Activated naive CD8-positive, alpha-beta T cell treated with anti-CD3 and anti-CD28 coated beads for 36 hours (primary cell): ENCODE measurements at places on chromosomes 5 and 9. TPM values are rescaled to one million over a fixed set of nuclear protein-coding genes. Genes with fewer than 3 reads are reported as not detected.

The MCTP1 gene
- 1.3 TPM for total RNA-seq

The BTNL9 gene
- not detected for total RNA-seq

The TMC1 gene
- not detected for total RNA-seq

The SPINK7 gene
- total RNA-seq = not detected

The TXNDC8 gene
- not detected for total RNA-seq

The FAM200C gene
- total RNA-seq = 0.68 TPM

The CKMT2 gene
- not detected for total RNA-seq

The KIF27 gene
- 2.0 TPM for total RNA-seq

The LRRC70 gene
- 0.43 TPM for total RNA-seq

The MEIKIN gene
- total RNA-seq = not detected

The FOXD4L6 gene
- not detected for total RNA-seq

The HK3 gene
- not detected for total RNA-seq

DNA sequence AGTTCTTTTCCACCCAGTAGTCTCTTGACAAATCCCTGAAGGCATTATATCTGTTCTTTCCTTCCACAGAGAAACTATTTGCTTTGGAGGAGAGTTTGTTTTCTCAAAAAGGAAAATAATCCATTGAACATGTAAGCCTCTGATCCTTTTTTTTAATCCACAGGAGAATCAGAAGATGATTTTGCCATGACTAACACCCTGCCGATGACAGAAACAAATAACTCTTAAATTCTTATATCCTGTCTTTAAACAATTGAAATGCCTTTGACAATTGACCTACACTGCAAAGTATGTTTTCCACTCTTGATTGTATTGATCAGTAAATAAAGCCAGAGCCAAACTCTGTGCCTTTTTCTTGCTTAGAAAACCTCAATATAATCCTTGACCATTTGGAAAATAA is 666.4 kb upstream of the CTNND2 start:
- no peak for DNase-seq

- no peak for DNase-seq
Observed at GRCh38 chr5:73638344-73639095, 12.5 kb downstream of the ARHGEF28 start.

DNA sequence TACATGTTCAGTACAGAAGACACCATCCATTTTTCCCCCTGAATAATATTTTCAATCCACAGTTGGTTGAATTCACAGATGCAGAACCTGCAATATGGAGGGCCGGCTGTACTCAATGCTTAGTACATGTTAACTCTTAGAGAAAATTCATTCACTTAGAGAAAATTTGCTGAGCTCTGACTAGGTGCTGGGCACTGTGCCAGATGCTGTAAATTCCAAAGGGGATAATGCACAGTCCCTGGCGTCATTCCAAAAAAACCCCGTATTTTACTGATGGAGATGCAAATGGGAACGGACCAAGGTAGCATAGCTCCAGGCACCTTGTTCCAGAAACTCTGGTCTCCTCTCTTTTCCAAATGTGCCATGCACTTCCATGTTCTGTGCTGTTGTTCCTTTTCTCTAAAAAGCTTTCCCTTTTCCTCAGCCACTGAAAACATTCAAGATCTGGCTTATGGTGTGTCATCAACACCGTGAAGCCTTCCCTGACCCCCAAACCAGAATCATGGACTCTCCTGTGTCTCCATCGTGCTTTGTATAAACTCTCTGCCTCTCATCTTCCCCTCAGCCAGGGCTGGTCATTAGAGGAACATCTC is 55.7 kb upstream of the COL15A1 start:
- no peak for DNase-seq

- DNase-seq = no peak
Observed at GRCh38 chr5:158549311-158549710, 550.4 kb downstream of the EBF1 start.

DNA sequence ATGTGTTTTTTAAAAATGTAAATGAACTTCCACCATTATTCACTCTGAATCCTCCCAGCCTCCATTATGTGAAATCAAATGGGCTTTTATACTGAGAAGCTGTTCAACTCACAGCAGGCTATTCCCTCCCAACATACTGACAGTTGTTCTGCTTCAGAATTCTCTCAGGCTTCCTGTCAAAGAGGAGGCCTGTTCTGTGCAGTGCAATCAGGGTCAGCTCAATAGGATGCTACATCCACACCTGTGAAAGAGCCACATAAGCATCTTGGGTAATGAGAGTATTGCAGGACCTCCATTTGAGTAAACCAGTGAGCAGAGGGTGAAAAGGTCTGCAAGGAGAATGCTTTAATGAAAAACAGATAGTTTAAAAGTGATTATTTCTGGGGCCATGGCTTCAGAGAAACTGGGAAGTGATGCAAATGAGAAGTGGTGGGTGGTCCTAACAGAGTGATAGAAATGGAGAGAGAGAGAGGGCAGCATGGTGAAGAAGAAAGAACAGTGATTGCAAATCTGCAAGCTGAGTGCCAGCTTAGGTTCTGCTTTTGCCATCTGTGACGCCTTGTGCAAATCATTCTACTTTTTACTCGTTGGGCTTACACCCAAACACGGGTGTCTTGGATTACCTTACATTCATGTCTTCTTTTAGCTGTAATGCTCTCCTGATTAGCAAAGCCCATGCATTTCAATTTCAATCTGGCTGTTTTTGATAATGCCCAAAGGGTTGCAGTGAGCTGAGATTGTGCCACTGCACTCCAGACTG is 202.5 kb upstream of the NMUR2 start:
- DNase-seq = no peak

DNA sequence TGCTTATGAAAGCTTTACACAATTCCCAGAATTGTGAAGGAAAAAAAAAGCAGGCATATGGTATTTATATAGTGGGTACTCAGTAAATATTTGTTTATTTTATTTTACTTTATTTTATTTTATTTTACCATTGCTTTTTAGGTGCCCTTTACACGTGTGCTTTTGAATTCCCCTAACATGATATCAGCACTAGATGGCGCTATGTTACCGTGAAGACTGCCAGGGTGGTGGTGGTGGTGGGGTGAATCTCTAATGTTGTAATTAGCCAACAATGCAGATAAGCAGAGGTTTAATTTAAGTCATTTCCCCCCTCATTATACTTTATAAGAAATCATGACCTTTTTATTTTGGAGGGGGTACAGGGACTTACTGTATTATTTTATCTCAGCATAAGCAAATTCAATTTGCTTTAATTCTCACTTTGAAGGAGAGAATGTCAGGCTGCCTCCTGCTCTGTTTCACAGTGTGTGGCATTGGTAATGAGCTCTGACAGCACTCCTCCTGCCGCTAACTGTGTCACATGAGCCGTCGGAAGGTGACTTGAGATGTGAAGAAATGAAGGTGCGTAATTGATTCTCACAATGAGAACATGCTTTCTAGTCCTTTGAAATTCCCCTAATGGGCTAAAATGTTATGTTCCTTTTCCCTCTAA is 165.6 kb downstream of the YTHDC2 start:
- peak; percentile 15 for DNase-seq

GRCh38 chr5:178699681-178700253 is 30.7 kb downstream of the ZNF354A start:
- no peak for DNase-seq

DNA sequence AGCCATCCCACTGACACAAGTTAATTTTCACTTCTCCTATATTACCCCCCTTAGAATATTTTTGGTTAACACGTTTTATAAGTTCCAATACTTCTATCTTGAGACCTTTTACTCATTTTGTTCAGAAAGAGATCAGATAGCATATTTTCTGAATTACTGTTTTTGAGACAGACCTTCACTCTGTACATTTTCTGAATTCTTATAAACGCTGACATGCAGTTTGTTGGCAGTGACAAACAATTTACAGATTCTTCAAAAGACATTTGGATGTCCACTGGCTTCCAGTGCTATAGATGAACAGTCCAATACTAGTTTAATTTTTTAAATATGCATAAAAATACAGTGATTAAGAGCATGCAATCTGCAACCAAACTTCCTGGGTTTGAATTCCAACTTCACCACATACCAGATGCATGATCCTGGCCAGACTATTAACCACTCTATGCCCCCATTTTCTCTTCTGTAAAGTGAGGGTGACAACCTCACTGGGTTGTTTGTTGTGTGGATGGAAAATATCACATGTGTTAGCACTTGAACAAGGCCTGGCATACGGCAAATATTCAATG is 142.1 kb downstream of the AGTPBP1 start:
- no peak for DNase-seq

DNA sequence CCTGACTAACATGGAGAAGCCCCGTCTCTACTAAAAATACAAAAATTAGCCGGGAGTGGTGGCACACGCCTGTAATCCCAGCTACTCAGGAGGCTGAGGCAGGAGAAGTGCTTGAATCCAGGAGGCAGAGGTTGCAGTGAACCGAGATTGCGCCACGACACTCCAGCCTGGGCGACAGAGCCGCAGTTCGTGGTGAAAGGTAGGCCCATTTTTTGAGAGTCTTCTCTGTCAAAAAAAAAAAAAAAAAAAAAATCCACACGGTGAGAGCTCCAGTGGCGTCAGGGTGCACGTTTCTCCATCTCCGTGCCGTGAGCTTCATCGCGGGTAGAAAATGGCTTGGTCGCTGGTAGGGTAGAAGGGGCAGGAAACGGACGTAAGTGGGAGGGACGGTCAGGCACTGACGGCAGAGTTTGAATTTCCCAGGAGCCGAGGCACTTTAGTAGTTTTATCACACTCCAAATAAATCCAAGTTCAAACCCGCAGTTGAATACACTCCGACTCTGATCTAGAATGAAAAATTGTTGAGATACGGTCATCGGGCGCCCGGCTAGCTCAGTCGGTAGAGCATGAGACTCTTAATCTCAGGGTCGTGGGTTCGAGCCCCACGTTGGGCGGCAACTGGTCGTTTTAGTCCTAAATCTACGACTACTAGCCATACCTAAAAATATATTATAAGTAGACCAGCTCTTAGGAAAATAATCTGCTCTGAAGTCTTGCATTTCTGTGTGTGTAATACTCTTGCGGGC is 2.4 kb upstream of the TRIM7 start:
- DNase-seq = peak; percentile 83

- no peak for DNase-seq
Observed at GRCh38 chr5:154199671-154200220, 9.2 kb downstream of the GALNT10 start.

- DNase-seq = no peak
Observed at GRCh38 chr9:35967042-35967441, 9.1 kb upstream of the OR2S2 start.

DNA sequence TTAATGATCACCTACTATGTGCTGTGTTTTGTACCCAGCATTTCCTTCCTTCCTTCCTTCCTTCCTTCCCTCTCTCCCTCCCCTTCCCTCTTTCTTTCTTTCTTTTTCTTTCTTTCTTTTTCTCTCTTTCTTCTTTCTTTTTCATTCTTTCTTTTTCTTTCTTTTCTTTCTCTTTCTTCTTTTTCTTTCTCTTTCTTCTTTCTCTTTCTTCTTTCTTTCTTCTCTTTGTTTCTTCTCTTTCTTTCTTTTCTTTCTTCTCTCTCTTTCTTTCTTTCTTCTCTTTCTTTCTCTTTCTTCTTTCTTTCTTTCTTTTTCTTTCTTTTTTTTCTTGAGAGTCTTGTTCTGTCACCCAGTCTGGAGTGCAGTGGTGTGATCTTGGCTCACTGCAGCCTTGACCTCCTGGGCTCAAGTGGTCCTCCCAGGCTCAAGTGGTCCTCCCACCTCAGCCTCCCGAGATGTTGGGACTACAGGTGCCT is 165.7 kb upstream of the MVB12B start:
- no peak for DNase-seq

DNA sequence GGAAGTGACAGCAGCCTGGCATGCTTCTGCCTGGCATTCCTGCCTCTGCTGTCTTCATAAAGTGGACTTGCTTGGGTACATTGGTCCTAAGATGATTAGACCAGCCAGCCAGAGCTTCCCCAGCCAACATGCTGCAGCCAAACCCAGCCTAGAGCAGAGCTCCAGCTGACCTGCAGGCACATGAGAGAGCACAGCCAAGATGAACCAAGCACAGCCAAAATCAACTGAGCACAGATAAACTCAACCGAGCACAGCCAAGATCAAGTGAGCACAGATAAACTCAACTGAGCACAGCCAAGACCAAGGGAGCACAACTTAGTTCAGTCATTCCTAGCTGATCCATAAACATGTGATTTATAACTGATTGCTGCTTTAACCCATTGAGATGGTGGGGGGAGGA is 266.5 kb downstream of the MSX2 start:
- no peak for DNase-seq

GRCh38 chr9:114931407-114931806 is 1.0 kb upstream of the TNFSF8 start:
- DNase-seq = no peak

GRCh38 chr5:6108540-6108848 is 269.9 kb downstream of the MED10 start:
- DNase-seq = no peak
